HCT116 (cell line): ENCODE measurements at places on chromosomes 7 and 10. TPM values are rescaled to one million over a fixed set of nuclear protein-coding genes. Genes with fewer than 3 reads are reported as not detected.

DNA sequence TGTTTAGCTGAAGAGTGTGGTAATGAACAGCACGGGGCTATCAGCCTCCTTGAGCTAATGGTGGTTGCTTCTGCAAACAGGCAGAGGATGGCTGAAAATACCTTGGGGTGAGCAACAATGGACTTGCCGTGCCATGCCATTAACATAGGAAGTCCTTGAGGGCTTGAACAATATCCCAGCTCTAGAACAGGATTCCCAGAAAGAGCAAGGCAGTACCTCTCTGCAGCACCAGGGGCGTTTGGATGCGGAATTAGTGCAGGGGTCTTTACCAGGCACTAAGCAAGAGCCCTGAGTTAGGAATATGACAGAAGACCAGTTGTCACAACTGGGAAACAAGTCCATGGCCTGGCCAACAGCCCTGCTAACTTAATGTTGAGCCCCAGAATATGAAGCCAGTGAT, 143.2 kb upstream of the COBL start:
- no peak for DNase-seq

DNA sequence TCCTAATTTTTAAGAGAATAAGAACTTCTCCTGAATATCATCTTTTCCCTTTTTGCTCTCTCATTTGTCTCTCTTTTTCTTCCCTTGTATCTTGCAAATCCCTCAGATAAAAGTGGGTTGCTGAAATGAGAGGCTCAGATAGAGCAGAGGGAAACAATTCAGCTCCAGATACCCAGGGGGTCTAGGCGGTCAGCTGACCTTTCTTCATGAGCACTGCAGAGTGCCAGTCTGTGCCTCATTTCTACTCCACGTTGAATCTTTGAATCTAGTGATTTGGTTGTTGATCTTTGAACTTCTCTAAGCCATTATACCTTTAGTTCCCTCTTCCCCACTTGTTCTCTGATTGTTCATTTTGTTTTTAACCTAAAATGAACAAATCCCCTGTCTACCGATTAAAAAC, 572.6 kb downstream of the PTPRN2 start:
- DNase-seq: no peak

CCL24 gene
- total RNA-seq: not detected

DNA sequence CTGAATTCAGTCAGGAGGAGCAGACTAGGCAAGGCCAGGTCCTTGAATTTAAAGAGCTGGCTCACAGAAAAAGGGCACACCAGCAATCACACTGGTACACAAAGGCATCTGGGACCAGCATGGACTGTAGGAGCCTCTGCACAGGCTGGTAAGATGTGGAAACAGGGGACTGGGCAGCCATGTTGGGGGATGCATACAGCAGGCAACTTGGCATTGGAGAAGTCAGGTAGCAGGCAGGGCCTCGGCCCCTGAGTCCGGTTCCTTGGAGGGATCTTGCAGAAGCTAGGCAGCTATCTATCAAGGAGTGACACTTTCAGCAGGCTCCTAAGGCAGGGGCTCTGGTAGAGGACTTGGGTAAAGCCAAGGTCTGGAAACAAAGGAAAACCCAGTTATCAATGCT, 376.3 kb upstream of the BMPER start:
- DNase-seq: no peak

- no peak for DNase-seq
These were observed 4.1 kb upstream of the MMD2 start for GRCh38 chr7:4962872-4963775.

DNA sequence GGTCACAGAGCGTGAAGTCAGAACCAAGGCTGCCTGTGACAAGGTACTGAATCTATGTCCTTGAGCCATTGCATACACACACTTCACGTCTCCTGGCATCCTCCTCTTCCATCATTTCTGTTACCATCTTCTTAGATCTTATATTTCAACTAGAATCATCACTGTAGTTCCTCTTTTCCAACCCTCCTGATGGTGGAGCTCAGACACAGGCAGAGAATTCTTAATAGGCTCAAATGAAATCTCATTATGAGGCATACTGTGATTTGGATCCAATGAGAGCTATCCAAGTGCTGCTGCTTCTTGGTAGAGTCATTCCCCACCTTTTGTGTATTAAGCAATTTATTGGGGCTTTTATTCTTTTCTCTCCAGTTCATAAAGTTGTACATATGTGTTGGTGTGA, 113.2 kb downstream of the CALCR start:
- DNase-seq: no peak

ANLN gene
- total RNA-seq: 130 TPM

TMEM184A gene
- 34.8 TPM for total RNA-seq

DNA sequence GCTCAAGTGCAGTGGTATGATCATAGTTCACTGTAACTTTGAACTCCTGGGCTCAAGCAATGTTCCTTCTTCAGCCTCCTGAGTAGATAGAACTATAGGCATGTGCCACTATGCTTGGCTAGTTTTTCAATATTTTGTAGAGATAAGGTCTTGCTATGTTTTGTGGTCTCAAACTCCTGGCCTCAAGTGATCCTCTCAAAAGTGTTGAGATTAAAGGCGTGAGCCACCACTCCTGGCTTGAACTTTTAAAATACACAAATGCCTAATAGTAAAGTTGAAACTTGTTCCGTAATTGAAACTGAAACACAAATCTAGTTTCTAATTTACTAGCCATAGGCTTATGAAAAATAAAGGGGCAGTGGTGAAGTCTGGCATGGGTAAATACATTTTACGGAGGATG, 65.7 kb downstream of the AP3M1 start:
- no peak for DNase-seq

DNA sequence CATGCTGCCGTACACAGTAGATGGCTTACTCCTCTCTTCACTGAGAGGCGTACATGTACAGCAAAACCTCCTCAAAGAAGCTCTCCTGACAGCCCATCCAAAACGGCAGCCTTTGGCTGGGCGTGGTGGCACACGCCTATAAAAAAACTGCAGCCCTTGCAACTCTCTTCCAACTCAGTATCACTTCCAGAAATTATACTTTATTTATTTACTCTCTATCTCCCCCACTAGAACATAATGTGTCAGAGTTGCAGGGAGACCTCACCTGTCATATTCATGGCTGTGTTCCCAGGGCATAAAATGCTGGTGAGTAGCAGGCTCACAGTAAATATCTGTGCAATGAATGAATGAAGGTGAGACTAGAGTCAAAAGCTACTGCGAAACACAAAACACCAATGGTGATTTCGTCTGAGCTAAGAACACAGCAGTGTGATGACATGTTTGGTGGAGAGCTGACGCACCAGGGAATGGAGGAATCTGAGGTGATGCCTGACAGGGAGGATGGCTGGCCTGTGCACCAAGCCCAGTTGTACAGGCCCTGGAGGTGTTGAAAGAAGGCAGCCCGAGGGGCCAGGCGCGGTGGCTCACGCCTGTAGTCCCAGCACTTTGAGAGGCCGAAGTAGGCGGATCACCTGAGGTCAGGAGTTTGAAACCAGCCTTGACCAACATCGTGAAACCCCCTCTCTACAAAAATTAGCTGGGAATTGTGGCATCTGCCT, 55.3 kb downstream of the COBL start:
- no peak for DNase-seq

GRCh38 chr10:108290823-108291222, 1126.3 kb upstream of the SORCS1 start:
- DNase-seq: no peak

GSAP gene
- total RNA-seq: not detected

BHLHA15 gene
- total RNA-seq: 5.2 TPM

DNA sequence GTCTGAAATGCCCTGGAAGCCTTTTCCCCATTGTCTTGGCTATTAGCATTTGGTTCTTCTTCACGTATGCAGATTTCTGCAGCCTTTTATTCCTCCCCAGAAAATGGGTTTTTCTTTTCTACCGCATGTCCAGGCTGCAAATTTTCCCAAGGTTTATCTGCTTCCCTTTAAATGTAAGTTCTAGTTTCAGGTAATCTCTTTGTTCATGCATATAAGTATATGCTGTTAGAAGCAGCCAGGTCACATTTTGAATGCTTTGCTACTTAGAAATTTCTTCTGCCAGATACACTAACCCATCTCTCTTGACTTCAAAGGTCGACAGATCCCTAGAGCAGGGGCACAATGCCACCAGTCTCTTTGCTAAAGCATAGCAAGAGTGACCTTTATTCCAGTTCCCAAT, 12.3 kb downstream of the THAP5 start:
- DNase-seq: no peak

RASA4B gene
- 6.0 TPM for total RNA-seq

GRCh38 chr7:115920367-115920766, 110.2 kb downstream of the TFEC start:
- no peak for DNase-seq

MKLN1 gene
- 48.5 TPM for total RNA-seq
